ENCODE measurements at places on chromosomes 7 and 10.

DNA sequence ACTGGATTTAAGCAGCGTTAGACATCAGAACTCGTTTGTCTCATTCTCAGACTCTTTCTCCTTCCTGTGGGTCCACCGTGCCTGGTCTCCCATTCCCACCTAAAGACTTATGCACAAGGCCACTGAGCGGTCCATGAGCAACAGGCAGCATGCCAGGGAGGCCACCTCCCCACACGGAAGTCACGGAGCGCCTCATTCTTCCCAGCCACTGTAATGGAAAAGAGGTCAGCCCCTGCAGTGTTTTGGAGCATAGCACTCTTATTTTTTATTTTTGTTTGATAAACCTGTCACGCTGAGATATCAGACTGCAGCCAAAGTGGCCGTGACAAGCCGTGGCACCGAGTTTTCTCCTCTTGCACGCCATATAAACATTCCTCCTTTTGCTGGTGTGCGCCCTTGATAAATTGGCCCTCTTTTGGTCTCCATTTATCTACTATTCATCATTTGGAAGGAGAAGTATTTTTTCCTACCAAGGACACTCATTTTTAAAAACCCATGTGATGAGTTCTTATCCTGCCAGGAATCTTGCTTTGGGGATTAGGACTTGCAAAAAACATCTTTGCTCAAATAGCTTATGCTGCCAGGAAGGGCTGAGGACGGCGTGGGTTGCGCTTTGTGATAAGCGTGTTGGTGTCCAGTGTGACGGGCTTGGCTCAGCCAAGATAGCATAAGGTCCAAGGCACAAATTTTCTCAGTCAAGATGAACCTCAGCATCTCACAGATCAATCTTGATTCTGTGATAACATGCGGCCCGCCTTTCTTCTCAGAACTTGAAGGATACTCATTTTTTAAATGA lies 206.0 kb downstream of the CCDC3 start:
- DNase-seq: no peak

GRCh38 chr7:81478664-81479063 lies 291.2 kb downstream of the HGF start:
- DNase-seq: no peak

- no peak for DNase-seq
These were observed 106.8 kb upstream of the PDCD4 start for GRCh38 chr10:110764793-110765512.

DNA sequence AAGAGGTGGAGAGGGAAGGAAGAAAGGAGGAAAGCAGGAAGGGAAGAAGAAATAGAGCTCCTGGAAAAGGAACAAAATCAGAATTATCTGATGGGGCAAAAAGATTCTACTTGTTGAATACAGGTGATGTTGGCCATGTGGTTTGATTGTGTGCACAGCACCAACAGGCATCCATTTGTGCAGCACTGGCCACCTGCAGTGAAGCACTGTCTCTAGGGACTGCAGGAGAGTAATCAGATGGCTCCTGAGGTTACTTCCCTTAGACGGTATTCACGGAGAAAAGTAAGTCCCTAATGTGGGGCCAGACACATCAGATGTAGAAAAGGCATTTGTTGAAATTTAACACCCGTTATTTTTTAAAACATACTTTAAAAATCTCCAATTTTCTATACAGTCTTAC lies 135.3 kb upstream of the VIPR2 start:
- no peak for DNase-seq

- DNase-seq: no peak
These were observed 48.5 kb downstream of the FEZF1 start for GRCh38 chr7:122256046-122256445.

DNA sequence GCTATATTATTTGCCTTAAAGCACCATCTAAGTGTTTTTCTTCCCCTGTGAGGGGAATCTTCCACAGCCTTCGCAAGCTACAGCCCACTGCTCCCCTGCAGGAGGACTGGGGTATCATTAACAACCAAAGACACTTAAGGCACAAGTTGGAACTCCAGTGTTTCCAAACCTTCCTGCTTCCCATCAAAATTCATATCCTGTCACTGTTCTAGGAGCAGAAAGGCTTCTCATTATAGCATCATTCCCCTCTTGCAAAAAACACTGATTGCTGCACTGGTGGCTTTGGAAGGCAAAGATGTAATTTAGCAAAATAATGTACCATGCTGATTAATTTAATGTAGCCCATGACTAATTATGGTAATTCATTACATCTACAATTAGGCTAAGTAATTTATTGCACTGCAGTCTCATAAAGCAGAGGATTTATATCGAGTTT lies 207.2 kb downstream of the SKAP2 start:
- no peak for DNase-seq

DNA sequence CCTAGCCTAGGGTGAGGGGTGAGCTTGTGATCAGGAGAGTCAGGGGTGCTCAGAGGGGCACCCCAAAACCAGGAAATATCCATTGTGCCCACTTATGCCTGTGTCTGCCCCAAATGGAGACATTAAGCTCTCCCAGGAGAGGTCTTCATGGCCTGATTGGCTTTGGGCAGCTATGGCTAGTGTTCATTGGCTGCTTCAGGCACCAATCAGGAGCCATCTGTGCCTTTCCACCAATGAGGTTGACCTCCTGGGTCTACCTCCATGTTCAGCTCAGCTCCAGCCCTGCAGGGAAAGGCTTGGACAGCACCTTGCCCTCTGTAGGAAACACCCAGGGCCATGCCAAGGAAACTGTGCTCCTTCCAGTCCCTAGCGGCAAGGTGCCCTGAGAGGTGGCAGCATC lies 23.9 kb upstream of the HSPB1 start:
- no peak for DNase-seq

GRCh38 chr10:29839826-29840515 lies 205.2 kb upstream of the SVIL start:
- DNase-seq: no peak

GRCh38 chr10:68172324-68172723 lies 59.6 kb downstream of the ATOH7 start:
- no peak for DNase-seq

DNA sequence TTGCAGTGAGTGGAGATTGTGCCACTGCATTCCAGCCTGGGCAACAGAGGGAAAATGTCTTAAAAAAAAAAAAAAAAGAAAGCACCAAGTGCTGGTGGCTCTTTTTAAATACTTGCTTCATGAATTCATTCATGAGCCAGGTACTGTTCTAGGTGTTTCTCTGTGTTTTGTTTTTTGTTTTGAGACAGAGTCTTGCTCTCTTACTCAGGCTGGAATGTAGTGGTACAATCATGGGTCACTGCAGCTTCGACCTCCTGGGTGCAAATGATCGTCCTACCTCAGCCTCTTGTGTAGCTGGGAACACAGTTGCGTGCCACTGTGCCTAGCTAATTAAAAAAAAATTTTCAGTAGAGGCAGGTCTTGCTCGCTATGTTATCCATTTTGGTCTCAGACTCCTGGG lies 5.3 kb downstream of the STOX1 start:
- DNase-seq: no peak

GRCh38 chr10:91672021-91672608 lies 39.2 kb upstream of the PPP1R3C start:
- DNase-seq: no peak

- DNase-seq: no peak
These were observed 98.5 kb upstream of the LRRTM3 start for GRCh38 chr10:66827353-66827752.

DNA sequence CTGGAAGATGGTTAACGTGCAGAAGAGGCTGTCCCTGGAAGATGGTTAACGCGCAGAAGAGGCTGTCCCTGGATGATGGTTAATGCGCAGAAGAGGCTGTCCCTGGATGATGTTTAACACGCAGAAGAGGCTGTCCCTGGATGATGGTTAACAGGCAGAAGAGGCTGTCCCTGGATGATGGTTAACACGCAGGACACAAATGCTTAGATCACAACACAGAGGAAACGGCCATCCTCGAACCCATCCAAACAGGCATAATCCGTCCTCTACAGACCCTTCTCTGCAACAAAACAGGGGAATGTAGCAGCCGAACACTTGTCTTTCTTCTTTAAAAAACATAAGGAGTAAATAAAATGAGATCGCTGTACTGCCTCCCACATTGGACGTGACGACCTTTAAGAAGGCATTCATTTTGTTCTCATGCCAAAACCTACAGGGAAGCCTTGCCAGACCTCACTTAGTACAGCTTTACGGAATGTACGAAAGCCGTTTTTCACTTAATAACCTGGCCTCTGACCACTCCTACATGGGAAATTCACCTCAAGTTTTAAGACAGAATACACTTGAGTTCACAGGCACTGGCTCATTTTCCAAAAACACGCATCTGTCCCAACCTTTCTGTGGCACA lies 245.2 kb downstream of the ZMYND11 start:
- DNase-seq: no peak

DNA sequence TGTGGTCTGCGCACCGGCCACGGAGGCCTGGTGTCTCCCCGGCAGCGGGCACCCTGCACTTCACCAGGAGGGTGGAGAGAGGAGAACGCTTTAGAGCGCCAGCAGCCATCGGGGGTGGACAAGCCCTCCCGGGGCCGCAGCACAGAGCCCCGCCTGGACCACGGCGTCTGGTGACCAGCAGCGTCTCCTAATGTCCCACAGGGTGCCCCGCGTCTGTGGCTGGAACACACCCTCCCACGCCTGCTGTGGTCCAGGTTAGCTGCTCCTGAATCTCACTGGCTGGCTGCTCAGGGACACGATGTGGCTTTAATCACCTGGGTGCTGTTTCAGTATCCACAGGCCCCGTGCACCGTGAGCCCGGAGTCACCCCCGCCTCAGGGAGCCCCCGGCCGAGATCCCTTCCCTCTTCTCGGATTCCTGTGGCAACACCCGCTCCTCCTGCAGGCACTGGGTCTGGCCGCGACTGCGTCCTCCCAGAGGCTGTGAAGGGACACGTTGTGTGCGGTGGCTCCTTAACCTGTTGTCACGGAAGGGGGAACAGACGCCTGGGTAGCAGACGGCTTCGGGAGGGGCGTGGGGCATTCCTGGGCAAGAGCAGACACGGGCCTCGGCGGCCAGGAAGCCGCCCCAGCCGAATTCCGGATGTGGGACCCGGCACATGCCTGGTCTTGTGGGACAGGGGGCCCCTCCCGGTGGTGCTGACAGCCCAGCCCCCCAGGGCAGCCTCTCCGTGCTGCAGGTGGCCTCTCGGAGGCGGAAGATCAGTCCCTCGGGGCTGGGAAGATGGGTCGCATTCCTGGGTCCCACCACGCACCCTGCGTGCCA lies 78.9 kb downstream of the FOXL3 start:
- DNase-seq: no peak

- DNase-seq: no peak
These were observed 96.4 kb upstream of the ETV1 start for GRCh38 chr7:14085901-14086300.

- DNase-seq: no peak
These were observed 29.3 kb downstream of the KCNMA1 start for GRCh38 chr10:77608281-77608680.

DNA sequence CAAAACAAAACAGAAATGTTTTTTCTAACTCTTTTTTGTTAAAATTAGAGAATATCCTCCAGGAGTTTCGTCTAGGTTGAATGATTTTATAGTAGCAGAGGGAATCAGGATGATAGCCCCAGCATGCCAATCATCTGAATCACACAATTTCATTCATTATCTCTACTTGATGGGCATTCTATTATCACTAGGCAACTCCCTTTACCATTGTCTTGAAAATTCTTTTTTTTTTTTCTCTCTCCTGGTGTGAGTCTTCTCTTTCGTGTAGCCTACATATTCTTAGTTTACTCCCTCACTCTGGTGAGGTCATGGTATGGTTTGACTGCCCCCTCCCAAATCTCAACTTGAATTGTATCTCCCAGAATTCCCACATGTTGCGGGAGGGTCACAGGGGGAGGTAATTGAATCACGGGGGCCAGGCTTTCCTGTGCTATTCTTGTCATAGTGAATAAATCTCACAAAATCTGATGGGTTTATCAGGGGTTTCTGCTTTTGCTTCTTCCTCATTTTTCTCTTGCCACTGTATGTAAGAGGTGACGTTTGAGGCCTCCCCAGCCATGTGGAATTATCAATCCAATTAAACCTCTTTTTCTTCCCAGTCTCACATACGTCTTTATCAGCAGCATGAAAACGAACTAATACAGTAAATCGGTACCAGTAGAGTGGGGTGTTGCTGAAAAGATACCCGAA lies 105.0 kb downstream of the OTUD1 start:
- DNase-seq: no peak

GRCh38 chr10:102509387-102509786 lies 5.6 kb downstream of the SUFU start:
- DNase-seq: no peak

DNA sequence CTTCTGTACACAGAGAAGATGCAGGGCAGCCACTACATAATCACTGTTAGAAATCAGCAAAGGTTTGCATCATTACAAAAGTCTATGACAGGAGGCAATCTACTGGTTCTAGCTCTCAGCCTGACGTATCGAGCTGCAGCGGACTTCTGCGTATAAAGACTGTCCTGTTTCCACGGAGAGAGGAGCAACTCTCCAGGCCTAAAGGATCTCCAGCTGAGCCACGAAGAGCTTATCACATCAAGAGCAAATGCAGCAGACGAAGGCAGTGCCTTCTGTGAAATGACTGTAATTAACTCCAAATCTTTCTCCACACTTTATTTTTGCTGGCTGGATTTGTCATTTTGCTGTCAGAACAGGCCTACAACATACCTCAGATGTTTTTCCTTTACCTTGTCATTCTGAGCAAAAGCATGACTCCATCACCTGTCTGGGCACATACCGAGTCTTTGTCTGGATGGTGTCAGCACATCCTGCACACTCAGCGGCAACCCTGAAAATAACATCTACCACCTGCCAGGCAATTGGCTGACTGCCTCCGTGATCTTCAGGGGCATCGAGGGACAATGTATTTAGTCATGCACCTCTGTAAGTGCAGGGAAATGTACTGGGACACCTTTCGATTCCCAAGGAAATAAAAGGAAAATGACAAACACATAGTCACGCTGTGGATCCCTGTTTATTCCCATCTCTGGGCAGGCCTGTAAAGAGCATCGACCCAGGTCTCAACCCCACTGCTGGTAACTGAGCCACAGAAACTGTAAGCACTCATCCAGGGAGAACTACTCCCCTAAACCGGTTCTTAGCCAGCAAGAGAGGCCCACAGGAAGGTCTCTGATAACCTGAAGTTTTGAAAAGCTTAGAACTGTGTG lies 26.3 kb upstream of the SH3PXD2A start:
- no peak for DNase-seq

DNA sequence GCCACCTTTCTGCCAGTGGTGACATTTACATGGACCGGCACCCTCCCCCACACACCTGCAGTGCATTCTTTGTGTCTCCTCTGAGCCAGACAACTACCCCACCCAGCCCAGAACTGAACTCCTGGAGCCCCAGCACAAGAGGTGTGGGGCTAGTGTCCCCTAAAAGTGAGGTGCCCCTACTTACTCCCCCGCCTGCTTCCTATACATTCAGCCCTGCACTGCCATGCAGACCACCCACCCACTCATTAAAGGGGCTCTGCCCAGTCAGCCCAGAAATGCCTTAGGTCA lies 1.9 kb downstream of the SAP25 start:
- DNase-seq: no peak
